Hematopoietic multipotent progenitor cell (in vitro differentiated cells): ENCODE measurements at places on chromosomes 13 and 19.
A peak's percentile ranks its signal among the peaks of the same experiment; 100 is the strongest.

GRCh38 chr19:55451163-55451964, 8.3 kb upstream of the SHISA7 start:
- no peak for DNase-seq

- no peak for DNase-seq
Measured at GRCh38 chr13:87172166-87172835, 498.9 kb upstream of the SLITRK5 start.

- DNase-seq: no peak
Measured at GRCh38 chr13:48194379-48194754, 38.6 kb upstream of the ITM2B start.

- no peak for DNase-seq
Measured at GRCh38 chr13:94996445-94996844, 284.1 kb upstream of the SOX21 start.

DNA sequence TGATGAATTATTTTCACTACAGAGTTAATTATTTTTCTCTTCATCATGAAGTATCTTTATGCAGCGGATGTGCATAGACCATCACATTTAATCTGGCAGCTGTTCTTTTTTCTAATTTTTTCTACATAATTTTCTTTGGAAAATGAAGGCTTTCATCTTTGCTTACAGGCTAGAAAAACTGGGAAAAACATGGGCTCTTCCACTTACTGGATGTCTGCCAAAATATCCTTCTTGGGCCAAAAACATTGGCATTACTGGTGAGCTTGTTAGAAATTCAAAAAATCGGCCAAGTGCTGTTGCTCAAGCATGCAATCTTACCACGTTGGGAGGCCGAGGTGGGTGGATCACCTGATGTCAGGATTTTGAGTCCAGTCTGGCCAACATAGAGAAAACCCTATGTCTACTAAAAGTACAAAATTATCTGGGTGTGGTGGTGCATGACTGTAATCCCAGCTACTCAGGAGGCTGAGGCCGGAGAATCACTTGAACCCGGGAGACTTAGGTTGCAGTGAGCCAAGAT, 176.8 kb downstream of the ZNF737 start:
- no peak for DNase-seq

DNA sequence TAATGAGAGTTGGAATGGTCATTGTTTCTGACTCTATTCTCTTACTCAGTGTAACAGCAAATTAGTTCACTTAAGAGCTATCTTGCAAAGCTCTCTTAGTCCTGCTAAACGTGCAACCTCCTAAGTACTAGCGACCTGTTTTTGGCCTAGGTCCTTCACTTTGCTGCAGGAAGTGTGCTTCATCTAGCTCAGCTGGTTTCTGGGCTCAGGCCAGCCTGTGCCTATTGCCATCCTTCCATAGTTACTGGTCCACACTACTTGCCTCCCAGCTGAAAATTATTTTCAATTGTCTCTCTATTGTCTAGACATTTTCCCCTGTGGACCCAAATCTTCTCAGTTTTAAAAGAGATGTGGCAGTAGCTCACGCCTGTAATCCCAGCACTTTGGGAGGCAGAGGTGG, 561.3 kb downstream of the FGF9 start:
- DNase-seq: no peak

- no peak for DNase-seq
Measured at GRCh38 chr13:29782798-29783197, 67.6 kb downstream of the UBL3 start.

DNA sequence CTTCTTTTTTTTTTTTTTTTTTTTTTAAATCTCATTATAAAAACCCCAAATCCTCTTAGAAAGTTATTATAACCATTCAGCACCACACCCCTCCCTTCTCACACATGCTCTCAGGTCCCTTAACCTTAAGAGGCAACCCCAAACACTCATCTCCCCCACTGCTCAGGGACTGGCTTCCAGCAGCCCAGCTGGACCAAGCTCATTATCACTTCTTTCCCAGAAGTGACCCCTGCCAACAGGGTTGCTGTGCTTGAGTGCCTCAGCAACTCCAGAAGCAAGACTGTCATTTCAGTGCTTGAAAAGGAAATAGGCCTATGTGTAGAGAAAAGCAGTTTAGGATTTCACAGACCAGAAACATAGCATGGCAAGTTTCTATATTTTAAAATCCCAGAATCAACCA, 84.3 kb downstream of the SLAIN1 start:
- DNase-seq: no peak

DNA sequence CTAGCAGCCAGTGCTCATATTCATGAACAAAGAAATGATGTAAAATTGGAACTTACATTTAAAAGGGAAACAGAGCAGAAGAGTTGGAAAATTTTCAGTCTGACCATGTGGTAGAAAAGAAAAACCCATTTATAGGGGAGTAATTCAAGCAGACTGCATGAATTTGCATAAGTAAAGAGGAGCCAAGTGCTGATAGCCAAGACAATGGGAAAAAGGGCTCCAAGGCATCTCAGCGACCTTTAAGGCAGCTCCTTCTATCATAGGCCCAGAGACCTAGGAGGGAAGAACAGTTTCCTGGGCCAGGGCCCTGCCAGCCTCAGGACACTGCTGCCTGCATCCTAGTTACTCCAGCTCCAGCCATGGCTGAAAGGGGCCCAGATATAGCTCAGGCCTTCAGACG, 7.5 kb downstream of the DNAJC3 start:
- no peak for DNase-seq

GRCh38 chr19:19588546-19588945, 29.9 kb downstream of the PBX4 start:
- no peak for DNase-seq

DNA sequence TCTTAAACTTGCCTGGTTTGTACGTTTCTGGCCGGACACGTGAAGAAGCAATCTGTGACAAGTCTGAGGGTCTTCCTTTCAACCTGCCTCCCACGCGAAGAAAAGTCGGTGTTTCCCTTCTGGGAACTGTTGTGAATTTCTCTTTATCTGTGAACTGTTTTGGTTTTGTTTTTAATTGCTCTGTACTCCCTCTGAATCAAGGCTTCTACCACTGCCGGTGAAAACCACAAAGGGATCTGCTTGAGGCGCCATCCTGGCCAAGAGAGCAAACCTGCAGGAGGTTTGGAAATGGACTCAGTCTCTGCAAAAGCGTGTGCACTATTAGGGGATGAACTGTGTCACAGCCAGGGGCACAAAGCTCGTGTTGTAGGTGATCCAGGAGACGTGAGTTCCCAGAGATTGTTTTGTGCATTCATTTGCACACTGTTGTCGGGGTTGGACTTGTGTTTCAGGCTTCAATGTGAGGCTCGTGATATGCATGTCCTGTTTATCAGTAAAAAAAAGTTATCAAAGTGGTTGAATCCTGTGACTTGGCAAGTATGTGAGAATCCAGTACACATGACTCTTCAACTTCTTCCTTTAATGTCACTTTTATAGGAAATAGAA, 9.7 kb downstream of the SIGLEC8 start:
- no peak for DNase-seq

- DNase-seq: no peak
Measured at GRCh38 chr19:57812226-57812625, 2.5 kb downstream of the ZNF552 start.

DNA sequence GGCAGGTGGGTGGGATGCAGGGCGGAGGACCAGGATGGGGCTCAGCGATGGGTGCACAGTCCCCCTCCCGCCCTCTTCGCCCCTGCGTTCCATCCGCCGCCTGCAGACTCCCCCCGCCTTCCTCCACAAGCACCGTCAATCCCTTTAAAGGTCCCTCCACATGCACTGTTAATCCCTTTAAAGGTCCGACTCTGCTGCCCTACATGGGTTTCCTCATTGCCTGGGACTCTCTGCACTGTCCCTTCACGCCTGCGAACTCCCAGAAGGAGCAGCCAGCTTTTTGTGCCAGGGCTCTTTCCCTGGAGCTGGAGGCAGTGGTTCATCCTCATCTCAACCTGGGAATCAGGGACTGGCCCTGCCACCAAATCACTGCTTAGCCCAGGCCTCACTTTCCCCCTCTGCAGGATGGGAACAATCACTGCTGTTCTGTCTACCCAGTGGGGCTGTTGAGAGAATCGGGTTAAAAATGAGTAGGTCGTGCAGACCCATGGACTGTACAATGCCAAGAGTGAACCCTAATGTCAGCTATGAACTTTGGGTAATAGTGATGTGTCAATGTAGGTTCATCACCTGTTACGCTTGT, 20.4 kb downstream of the ZNF574 start:
- DNase-seq: no peak

GRCh38 chr13:42129033-42129432, 80.6 kb downstream of the DGKH start:
- DNase-seq: no peak

- DNase-seq: no peak
Measured at GRCh38 chr19:47421844-47422395, 2.6 kb upstream of the MEIS3 start.

DNA sequence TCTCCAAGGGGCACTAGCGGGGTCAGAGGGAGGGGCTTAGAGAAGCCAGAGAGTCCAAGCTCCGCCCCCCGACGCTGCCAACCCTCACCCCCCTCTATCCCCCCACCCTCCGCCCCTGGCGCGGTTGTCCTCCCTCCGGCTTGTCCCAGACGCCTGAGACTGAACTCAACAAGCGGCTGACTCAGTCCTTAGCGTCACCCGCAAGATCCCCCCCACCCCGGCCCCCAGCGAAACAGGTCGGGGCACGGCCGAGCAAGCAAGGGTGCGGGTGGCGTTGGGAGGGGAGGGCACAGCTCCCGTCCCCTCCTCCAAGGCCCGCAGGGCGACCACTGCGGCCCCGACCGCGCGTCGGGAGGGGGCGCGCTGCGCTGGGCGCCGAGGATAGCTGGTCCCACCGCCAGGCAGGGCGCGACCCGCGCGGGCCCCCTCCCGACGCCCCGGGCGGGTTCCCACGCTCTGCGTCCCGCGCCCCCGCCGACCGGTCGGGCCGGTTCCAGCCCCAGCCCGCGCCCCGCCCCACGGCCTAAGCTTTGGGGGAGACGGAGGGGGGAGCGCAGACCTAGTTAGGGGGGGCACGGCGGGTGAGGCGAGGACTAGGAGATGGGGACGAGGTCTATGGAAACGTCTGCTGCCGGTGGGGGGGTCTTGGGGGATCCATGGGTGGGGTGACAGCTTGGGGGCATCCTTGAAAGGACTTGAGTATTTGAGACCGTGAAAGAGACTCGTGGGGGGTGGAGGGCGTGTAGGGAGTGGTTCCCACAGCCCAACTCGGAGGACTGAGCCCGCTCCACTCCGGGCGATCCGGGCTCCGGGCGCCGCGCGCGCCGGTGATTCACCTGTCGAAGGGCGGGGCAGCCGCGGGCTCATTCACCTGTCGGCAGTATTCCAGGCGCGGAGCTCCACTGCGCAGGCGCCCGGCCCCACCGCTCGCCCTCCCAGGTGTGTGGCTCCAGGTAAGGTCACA, 5.1 kb downstream of the NOTCH3 start:
- DNase-seq: peak; percentile 79

GRCh38 chr13:106744516-106744915, 176.6 kb upstream of the ARGLU1 start:
- no peak for DNase-seq

DNA sequence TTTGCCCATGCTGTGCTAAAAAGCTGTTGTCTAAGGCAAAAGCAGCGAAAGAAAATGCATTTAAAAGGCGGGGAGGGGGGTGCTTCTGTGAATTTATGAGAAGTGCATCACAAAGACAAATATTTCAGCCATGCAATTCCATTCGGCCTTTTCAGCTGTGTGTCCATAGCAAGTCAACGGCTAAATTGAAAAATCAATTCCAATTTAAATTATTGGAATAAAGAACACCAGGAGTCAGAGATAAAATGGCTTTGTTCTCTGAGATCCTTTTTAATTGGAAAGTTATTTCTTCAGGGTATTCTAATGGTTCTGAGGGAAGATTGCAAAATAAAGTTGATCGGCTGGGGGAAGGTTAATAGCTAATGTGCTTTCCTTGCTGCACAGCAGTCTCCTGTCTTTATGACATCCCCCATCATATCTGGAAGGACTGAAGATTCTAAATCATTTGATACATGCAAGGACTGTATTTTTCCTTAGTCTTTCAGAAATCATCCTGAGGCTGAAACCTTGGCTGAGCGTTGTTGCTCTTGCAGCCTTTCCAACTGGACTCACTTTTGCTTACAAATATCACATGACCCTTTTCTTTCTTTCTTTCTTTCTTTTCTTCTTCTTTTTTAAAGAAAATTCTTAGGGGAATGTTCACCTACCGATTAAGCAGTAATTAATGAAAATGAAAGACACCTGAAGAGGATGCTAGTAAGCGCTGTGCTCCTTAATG, 647.1 kb downstream of the DACH1 start:
- DNase-seq: no peak

DNA sequence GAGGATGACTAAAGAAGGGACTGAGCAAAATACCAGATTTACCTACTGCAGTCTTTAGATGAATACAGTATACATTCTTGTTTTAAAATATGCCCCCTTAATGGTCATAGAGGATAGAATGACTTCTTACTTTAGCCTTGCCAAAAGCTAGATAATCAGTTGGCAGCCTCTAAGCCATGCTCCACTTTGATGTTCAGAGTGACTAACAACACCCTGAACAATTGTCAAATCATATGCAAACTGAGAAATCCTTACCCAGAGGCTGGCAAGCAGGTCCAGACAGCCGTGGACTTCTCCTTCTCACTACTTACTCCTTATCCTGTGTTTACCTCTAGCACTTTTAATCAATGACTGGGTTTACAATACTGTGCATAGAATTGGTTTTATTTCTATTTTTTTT, 23.6 kb upstream of the PHF11 start:
- no peak for DNase-seq

DNA sequence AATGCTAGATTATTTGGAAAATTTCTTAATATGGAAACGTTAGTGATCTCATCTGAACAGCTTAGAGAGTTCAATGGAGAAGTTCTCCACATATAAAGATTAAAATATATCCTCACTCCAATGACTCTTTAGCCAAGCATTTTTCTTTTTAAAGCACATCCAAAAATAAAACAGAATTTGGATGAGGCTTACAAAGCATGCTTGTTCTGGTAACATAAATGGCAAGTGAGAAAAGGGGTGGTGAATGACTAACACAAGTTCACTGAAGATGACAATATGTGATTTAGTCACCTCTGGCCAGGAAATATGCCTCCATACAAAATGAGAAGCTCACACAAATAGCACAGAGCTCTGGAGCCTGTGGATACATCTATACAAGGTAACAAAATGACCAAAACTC, 253.0 kb downstream of the PCDH20 start:
- no peak for DNase-seq

GRCh38 chr19:28444362-28444761, 768.6 kb downstream of the UQCRFS1 start:
- DNase-seq: no peak

DNA sequence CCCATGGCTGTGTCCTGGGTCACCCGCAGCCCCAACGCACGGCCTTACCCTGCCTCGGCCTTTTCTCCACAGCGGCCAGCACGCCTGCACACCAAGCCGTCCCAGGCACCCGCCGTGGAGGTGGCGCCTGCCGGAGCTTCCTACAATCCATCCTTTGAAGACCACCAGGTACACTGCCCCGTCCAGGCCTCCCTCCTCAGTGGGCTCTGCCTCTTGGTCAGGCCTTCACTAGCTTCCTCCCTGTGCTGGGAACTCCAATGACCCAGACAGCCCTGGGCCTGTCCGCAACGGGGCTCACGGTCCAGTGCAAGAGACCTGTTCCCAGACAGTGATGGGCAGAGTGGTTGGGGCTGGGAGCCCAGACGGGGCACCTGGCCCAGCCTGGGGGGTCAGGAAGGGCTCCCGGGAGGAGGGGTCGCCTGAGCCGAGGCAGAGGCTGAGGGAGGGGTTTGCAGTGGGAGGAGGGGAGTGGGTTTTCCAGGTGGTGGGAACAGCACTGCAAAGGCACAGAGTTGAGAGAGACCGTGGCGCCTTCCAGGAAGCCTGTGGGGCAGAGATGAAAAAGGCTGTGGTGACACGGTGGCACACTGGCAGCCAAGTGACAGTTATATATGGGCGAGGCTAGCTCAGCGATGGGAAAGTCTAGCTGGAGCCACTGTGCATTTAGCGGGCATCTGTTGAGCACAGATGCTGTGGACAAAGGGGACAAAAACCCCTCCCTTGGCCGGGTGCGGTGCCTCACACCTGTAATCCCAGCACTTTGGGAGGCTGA, 7.3 kb downstream of the NOP53 start:
- DNase-seq: no peak
